A549 treated with CORT108297 at 1 μM for 4 hours (cell line): ENCODE measurements at places on chromosomes 12 and 14. TPM values are rescaled to one million over a fixed set of nuclear protein-coding genes. Genes with fewer than 3 reads are reported as not detected.

SLC6A15 gene
- total RNA-seq = 3.0 to 4.2 TPM (median 3.9 TPM) in 5 replicates

CLECL1 gene
- total RNA-seq = not detected in 5 replicates

HOXC9 gene
- 11.1 to 12.5 TPM (median 11.7 TPM) in 5 replicates for total RNA-seq

RERG gene
- 0.10 to 0.26 TPM (median 0.22 TPM) in 5 replicates for total RNA-seq

TESPA1 gene
- total RNA-seq = not detected in 5 replicates
